ENCODE measurements at places on chromosomes 4 and X.

DNA sequence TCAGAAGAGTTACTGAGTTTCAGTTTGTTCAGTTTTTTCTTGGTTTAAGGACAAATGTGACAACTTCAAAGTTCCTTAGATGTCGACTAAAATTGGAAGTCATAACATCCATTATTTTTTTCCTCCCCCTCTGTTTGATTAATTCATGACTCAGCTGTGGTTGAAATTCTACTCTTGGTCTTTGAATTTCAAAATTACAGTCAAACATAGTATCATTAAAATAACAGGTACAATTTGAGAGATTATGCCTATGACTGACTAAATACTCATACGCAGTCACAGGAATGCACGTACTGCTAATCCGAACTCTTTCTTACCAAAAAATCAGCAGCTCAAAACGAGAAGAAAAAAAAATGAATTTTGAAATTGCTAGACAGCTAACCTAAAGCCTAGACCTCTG is 1434.8 kb downstream of the RAPGEF2 start:
- no peak for DNase-seq

DNA sequence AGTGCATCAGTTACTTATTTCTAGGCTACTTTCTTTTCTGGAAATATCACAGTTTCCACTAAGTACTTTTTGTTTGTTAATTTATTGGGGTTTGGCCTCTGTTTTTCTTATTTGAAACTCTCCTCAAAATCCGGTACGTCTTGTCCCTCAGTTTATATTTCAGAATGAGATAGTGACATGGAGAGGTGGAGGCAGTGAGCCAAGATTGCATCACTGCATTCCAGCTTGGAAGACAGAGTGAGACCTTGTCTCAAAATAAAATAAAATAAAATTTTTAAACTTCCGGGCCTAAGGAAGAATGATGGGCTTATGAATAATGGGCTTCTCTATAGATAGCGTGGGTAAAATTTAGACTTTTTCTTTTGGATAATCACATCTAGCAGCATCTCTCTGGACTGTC is 567.8 kb downstream of the TRIML1 start:
- no peak for DNase-seq

GRCh38 chr4:56655627-56656345 is 25.3 kb downstream of the HOPX start:
- DNase-seq, result no peak

DNA sequence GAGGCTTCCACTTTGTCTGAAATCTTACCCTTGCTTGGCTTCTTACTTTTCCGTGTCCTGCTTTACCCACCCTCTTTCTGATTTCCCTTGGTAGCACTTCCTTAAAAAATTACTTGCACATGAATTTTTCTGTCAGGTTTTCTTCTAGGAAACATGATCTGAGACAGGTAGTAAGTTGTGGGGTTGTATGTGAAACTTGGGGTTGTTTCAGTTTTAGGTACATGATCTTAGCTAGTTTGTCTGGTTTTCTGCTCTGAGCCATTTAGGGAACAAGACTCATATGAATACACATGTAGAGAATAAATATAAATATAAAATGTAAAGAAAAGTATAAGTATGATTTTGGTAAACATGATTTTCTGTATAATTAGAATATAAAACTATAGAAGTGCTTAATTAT is 17.4 kb upstream of the ARMCX2 start:
- DNase-seq, result no peak

DNA sequence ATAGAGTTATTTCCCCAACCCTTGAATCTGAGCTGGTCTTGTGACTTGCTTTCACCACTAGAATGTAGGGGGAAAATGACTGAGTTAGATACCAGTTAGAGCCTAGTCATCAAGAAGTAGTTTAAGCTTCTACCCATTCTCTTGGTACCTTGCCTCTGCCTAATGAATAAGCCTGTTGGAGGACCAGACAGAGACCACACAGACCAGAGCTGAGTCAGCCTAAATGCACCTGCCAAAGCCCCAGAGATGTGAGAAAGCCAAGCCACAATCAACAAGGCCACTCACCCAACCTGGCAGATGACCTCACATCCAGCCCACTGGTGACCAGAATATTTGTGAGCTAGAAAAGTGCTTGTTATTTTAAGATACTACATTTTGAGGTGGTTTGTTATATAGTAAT is 85.2 kb upstream of the DCLK2 start:
- no peak for DNase-seq

DNA sequence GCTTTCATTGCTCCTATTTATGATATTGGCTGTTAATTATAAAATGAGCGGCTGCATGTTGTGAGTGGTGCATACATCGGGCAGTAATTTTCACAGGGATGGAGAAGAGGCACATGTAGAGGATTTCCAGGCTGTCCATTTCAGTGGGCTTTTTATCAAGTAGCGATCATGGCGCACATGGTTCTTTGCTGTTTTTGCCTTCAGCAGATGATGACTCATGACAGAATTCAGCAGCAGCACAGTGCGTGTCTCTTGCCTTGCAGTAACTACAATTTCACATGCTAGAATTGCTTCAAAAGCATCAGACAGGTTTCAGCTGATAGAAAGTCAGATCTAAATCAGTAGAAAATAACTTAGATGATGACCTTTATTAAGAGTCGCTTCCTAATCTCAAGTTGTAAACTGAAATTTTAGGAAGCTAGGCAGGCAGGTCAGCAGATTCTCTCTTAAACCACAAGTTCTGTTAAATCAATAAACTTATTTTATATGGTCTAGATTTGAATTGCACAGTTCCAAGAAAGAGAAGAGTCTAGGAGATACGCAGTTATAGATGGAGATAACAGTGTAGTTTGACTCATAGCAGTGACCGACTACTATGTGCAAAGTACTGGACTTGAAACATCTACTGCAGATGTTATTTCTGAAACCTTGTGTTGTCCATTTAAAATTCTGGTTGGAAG is 35.8 kb downstream of the LRP2BP start:
- no peak for DNase-seq

- DNase-seq, result no peak
These were observed 32.1 kb upstream of the HGFAC start for GRCh38 chr4:3409571-3410091.

DNA sequence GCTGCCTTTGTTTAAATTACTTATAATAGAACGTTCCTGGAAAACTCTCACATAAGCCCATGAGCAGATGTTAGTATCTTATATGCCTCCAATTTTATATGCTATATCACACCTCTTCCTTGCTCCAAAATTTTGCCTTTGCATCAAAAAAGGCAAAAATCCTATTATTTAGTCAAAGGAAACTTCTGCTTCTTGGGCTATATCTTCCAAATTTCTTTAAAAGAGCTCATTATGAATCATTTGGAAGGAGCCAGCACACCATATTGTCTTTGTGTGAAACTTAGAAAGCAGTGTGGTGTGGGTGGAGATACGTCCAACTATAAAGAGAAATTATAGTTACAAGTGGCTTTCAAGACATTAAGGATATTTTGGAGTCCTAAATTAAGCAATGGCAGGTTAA is 35.7 kb downstream of the NHS start:
- DNase-seq, result no peak

GRCh38 chrX:94871640-94872039 is 1197.6 kb downstream of the FAM133A start:
- no peak for DNase-seq

DNA sequence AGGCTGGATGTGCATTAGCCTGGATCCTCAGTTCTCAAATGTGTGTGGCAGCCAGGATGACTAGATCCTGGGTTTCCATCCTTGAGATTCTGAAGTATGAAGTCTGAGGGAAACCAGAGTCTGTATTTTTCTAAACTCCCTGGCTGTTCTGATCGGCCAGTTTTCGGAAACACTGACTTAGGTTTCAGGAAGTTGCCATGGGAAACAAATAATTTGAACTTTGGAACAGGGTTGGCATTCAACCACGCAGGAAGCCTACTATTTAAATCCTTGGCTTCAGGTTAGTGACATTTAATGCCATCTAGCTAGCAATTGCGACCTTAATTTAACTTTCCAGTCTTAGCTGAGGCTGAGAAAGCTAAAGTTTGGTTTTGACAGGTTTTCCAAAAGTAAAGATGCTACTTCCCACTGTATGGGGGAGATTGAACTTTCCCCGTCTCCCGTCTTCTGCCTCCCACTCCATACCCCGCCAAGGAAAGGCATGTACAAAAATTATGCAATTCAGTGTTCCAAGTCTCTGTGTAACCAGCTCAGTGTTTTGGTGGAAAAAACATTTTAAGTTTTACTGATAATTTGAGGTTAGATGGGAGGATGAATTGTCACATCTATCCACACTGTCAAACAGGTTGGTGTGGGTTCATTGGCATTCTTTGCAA is 67.6 kb downstream of the PDGFRA start:
- DNase-seq, result no peak

GRCh38 chr4:169225058-169225751 is 45.6 kb downstream of the SH3RF1 start:
- peak; percentile 88 for DNase-seq

DNA sequence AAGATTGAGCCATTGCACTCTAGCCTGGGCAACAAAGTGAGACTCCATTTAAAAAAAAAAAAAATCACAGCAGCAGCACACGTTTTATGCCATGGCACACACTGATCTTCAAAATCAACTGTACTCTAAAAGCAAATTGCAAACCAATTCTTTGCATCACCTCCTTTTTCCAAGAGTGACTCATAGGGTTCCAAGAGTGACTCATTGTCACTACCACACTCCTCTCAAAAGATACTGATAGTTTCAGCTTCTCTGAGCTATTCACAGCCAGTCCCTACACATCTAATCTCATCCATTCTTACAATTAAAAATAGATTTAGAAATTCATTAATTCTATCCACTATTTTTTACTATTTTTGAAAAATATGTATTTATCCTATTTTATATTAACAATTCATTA is 1494.9 kb upstream of the AGA start:
- no peak for DNase-seq

DNA sequence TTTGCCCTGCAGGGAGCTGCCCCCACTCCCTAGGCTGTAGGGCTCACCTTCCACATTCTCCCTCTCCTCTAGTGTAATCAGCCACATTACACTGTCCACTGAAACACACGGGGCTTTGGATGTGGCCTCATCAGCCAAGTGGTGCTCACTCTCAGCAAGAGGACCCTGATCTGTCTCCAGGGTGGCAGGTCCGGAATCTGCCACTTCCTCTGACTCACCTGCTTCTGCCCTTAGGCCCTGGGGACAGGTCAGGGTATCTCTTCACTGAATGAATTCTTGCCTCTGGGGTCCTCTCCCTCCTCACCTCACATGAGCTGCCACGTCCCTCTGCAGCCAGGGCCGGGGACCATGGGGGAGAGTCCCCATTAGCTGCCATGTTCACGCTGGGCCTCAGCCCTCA is 15.9 kb downstream of the ZNF41 start:
- DNase-seq, result no peak

- DNase-seq, result no peak
These were observed 25.7 kb downstream of the CPEB2 start for GRCh38 chr4:15027921-15028435.

- DNase-seq, result no peak
These were observed 4.3 kb downstream of the CLGN start for GRCh38 chr4:140423106-140423505.

GRCh38 chr4:44326741-44327140 is 121.9 kb downstream of the KCTD8 start:
- no peak for DNase-seq

Data from HFF-Myc (cell line).